ENCODE measurements at places on chromosomes 6 and 20.

- no peak for DNase-seq
Measured at GRCh38 chr6:31112478-31112877, at the start of gene C6orf15. Gene C6orf15, minus strand, starts transcription at chr6:31112575. Its CDS starts 20 bp downstream, at chr6:31112555.

DNA sequence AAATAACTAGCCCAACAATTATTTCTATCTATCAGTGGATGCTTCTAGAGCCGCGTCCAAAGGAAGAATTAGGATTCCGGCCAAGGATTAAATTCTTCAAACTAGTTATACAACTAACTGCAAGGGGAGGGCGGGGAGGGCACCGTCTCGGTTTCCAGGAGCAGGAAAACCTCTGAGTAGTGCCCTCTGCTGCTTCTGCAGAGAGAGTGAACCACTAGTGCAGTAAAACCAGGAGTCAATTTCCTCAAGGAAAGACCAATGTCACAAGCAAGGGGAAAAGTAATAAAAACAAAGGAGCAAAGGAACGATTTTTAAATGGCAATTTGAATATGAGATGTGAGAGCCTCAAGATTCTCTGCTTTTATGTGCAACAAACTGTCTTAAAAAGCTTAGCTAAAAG, 16.5 kb upstream of the UBE2J1 start:
- peak; percentile 46 for DNase-seq

- DNase-seq, result no peak
Measured at GRCh38 chr20:34941226-34941625, 14.4 kb downstream of the GSS start.

DNA sequence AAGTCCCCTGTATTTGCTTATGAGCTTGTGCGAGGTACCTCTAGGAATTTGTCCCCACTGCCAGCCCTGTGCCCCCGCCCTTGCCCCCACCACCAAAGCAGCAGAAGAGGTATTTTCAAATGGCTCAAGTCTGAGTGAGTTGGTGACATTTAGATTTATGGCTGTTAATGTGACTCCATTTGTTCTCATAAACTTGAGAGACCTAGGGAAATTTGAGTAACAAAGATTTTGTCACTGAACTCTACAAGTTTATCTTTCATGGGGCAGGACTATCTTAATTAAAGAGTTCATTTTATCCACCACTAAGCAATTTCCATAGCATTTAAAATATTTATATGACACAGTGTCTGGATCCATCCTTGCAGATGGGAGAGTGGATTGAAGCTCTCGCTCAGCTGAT, 108.5 kb downstream of the PRND start:
- DNase-seq, result no peak

- no peak for DNase-seq
Measured at GRCh38 chr6:168866534-168866933, 387.1 kb downstream of the THBS2 start.

DNA sequence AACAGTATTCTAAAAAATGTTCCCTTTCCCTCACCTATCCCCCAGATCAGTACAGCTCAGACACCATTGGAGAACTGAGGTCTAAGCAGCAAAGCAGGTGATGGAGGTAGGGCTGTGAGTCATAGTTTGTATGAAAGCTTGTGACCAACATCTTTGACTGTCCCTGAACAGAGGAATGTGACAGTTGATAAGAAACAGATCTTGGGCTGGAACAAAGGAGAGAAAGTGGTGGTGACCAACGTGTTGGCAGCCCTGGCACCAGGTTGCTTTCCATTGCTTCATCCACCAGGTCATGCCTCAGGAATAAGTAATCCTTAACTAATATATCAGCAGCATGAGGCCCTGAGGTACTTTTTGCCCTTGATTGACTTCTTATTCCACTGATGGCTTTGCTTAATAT, 19.9 kb upstream of the CRIP3 start:
- no peak for DNase-seq

- no peak for DNase-seq
Measured at GRCh38 chr6:34235307-34236130, 1.2 kb upstream of the HMGA1 start.

- no peak for DNase-seq
Measured at GRCh38 chr6:134619789-134620188, 301.9 kb upstream of the SGK1 start.

DNA sequence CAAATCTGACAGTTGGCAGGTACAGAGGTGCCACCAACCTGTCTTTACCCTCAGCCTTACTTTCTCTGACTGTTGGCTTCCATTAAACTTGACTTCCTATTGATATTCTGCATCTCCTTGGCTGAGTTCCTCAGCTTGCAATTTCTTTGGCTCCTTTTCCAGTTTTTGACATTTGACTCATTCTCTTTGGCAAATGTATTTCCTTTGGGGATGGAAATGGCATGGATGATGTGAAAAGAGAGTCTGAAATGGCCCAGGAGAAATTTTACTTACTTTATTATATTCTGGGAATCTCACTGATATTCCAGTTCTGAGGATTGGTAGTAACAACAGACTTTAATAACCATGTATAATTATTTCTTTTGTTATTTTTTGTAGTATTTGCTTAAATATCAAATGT, 255.2 kb downstream of the CD109 start:
- no peak for DNase-seq

DNA sequence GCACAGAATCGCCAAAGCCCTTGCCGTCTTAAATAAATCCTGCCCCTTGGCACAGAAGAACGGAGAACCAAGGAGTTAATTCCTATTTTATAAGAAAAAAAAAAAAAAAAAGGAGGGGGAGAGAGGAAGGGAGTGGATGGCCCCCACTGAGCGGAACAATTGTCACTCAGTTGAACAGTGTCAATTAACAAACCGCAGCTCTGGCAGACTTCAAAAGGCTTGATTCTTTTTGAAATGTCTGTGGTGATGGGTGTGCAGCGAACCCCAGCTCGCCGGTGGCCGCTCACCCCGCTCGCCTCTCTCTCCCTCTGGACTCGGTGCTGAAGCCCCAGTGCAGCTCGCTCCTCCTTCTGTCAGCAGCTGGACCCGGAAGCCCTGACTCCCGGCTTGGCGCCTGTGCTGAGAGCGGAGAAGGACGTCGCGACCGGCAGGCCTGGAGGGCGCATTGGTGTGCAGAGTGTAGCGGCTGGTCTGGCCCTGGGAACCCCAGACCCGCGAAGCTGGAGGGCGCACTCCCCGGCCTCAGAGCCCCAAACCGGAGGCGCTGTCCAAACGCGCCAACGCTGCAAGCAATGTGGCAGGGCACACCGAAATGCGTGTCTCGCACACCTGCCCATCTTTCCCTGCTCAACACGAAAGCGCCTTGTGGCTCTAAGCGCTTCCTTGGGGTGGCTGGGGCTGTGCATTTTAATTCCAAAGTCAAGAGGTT, 3.4 kb downstream of the LINC00237 start:
- DNase-seq, result no peak

DNA sequence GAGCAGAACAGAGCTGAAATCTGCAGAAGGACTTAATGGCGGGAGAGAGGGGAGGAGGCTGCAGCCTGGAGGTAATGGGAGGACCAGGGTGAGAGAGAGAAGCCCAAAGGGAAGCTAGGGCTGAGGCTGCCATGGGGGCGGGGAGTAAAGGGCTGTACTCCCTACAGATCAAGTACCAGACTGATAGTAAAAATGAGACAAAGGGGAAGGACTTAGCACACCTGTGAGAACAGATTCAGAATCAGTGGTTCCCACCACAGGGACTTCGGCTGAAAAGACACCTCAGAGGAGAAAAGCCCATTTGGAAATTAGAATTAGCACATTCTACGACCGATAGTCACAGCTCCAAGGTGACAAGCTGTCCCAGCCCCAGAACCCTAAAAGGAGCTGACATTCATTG, 6.4 kb upstream of the TBXT start:
- DNase-seq, result no peak

GRCh38 chr6:159257846-159258245, 88.6 kb downstream of the FNDC1 start:
- no peak for DNase-seq
